Fibroblast of lung (primary cell): ENCODE measurements at places on chromosomes 5 and 9.

DNA sequence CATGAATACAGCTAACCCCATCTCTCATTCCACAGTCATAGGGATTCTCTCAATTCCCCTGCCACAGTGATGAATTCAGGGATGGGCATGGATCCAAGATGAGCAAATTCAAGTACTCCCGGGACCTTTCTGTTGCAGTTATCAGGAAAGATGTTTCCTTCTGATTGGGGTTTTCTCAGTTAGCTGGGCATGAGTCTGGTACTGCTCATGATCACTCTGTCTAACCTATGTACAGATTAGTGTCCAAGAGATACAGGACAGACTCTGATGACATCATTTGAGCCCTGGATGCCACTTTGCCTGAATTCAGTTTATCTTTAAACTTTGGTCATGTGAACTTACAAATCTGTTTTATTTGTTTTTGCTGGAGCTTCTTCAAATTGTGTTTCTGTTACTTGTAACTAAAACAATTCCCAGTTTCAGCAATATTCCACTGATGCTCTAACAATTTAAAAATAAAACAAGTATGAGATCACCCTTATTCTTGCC, 257.7 kb upstream of the KLF9 start:
- DNase-seq = peak; percentile 9

DNA sequence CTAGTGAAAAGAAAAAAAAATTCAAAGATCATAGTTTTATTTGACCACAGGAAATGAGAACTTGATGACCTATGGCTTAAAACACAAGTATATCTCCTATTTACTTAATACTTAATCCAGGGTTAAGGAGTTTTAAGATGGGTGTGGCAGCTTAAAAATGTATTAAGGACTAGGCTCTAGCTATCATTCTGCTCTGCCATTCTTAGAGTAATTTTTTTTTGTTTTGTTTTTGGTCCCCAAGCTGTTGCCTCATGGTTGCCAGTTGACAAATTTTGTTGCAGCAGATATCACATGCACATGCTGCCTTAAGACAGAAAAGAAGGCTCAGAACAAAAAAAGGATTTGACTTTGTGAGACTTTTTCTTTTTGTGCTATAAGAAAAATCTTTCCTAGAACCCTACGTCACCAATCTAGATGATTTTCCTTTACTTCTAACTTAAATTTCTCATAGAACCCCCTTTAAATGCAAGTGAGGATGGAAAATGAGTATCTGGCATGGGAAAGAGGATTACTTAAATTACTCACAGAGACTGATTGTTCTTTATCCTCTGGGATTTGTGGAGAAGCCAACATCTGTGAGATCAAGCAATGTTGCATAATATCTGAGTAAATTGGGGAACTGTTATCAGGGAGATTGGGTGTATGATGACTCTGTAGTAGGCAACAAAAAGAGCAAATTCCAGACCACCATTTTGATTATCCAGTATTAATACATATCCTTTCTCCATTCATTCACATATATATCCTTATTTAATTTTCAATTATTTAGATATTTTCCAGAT, 364.7 kb upstream of the CD180 start:
- peak; percentile 3 for DNase-seq

- DNase-seq = no peak
These were observed 42.3 kb upstream of the MATR3 start for GRCh38 chr5:139251281-139251687.

DNA sequence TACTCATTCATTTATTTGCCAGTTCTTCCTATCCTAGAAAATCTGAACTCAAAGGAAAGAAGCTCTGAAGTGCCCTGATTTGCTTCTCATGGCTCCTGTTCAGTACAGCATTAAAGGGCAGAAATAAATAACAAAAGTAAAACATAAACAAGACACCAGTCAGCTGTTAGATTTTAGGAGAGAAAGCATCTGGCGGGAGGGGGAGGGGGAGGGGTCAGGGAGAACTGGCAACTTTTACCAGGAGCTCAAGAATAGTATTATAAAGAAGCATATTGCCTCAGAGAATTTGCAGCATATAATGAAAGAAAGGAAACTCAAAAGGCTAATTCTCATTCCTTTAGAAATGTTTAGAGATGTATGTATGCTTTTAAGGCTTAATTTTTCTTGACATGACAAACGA, 68.1 kb downstream of the SEMA6A start:
- peak; percentile 10 for DNase-seq

GRCh38 chr5:135016861-135017290, 17.2 kb downstream of the PITX1 start:
- DNase-seq = no peak

DNA sequence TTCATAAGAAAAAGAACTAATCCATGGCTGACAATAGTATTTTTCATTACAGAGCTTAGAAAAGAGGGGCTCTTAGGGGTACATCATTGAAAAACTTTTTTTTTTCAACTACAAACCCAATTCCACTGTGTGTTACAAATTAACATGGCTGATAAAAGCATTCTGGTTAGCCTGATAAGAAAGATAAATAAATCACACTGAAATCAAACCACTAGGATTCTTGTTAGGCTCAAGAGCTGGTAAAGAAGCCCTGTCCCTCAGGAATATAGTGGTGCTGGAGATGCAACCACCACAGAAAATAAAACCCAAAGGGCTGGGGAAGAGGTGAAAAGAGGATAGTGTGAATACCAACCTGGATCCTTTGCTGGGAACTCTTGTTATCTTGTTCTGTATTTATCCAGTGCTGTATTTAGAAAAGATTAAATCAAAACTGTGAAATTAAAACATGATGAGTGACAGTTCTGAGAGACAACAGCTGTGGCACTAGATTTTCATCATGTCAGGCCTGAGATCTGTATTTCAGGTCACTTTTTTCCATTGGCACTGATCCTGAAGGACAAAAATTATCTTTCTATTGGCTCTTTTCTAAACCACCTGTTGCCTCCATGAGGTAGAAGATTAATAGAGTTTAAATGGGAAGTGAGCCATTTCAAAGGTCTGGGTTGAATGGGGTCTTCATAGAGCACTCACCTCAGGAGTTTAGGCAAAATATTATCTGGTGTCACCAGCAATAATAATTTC, 118.6 kb downstream of the ARRDC3 start:
- DNase-seq = no peak

DNA sequence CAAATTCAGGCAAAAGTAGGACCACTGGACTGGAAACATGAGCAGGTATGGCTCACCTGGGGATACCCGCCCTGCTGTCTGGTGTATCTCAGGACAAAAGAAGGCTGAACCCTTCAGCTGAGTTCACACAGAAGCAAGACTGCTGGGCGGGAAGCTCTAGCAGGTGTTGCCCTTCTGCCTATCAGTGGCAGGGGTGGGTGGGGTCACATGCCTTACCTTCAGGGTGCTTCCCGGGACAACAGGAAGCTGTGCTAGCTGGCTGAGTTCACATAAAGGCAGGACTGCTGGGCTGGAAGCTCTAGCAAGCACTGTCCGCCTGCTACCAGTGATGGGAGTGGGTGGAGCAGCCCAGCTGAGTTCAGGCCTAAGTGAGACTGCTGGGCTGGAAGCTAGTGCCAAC, 498.8 kb upstream of the ZNF608 start:
- no peak for DNase-seq

DNA sequence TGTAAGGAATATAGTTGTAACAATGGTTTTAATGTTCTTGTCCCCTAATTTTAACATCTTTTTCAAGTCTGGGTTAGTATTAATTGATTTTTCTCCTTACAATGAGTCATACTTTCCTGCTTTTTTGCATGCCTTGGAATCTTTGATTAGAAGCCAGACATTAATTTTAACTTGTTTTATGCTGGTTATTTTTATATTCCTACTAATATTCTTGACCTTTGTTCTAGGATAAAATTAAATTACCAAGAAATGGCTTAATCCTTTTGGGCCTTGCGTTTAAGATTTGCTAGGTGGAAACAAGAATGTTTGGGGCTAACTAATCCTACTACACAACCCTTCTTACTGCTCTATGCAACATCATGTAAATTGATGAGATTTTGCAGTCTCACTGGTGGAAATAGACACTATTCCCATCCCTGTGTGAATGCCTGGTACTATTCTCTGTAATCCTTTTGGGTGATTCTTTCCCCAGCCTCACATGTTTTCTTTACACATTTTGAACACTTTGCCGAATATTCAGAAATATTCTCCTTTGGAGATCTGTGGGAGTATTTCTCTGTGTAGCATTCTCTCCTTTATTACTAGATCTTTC, 47.2 kb downstream of the ZCCHC7 start:
- peak; percentile 15 for DNase-seq

- DNase-seq = no peak
These were observed 166.1 kb downstream of the RNF180 start for GRCh38 chr5:64331597-64332277.

- no peak for DNase-seq
These were observed 83.9 kb downstream of the PTPN3 start for GRCh38 chr9:109414125-109414785.

- DNase-seq = no peak
These were observed 458.8 kb upstream of the ZNF462 start for GRCh38 chr9:106404137-106404536.

DNA sequence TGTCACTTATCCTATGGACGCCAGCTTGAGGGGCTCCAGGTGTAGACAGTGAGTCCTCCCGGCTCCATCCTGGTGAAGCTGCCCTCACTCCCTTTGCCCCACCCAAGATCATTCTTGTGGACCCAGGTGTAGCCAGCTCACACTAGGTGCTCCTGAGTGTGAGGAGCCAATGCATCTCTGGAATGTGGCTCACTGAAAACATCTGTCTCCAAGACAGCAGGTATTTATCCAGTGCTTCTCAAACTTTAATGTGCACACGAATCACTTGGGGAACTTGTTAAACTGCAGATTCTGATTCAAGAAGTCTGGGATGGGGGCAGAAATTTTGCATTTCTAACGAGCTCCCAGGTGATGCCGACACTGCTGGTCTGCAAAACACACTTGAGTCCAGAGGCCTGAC, 13.5 kb upstream of the ENC1 start:
- no peak for DNase-seq

- peak; percentile 82 for DNase-seq
These were observed 47.5 kb upstream of the ELL2 start for GRCh38 chr5:96008987-96009647.

GRCh38 chr5:175773534-175774070, 97.8 kb upstream of the CPLX2 start:
- no peak for DNase-seq

DNA sequence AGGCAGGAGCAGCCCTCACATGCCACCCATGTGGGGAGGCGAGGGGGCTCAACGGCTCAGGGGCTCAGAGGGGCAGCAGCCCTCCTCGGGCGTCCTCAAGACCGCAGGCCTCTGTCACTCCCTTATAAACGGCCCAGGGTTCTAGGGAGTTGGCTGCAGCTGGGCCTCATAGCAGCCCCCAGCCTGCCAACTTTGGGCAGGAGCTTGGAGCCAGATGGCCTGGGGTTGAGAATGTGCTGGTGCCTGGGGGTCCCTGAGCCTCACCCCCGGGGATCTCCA, 51.0 kb upstream of the RNU6ATAC start:
- no peak for DNase-seq

GRCh38 chr9:69076550-69076949, 41.0 kb downstream of the FXN start:
- no peak for DNase-seq

DNA sequence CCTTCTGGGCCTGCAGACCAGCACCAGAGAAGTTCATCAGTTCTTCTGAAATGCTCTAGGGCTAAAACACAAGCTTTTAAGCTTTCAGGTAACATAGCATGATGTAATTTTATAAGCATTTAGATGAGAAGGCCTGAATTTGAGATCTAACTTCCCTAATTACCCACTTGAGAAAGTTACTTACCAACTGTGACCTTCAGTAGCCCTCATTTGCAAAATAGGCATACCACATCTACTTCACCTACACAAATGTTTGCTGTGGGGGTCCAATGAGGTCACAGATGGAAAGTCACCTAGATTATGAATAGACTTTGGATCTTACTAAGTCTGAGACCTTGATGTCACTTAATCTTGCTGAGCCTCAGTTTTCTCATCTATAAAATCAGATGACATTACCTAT, 36.5 kb downstream of the FBXO10 start:
- no peak for DNase-seq

DNA sequence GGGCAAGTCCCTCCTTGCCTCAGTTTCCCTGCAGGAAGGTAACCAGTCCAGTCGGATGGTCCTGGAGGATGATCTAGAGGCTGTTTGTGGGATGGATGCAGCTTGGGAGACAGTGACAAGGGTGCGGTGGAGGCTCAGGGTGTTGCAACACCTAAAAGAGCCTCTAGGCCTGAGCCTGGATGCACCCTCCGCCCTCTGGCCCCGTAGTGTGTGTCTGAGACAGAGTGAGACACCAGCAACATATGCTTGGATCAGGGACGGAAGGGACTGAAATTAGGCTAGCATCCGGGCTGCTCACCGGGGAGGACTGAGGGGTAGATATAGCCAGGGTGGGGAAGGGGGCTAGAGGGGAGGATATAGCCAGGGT, 1.1 kb downstream of the CRAT start:
- DNase-seq = peak; percentile 6

GRCh38 chr5:76762484-76762883, 46.6 kb downstream of the F2R start:
- DNase-seq = no peak

DNA sequence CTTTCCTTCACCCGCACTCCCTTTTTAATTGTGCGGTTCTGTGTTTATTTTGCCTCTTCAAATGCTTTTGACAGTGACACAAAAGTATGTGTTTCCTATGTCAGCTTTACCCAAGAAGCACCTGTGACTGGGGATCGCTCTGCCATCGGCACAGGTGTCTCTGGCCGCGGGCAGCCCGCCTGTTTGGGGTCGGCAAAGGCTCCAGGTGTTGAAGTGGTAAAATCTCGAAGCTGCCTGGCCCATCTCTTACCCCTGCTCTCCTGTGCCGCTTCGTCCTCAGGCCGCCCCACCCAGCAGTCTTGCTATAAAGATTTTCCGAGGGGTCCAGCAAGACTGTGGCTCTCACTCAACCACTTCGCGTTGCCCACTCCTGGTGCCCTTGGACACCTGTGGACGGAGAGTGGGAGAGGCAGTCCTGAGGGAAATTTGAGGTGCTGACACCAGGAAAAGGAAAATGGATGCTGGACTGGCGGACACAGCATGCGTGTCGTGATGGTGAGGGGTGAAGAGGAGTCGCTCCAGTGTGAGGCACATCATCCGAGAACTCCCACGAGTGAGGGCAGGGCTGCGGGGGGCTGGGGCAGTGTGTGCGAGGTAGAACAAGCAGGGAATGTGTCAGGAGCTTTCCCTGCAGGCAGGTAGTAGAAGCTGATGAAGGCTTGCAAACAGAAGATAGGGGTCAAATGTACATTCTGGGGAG, 29.1 kb upstream of the CEP72 start:
- no peak for DNase-seq

- DNase-seq = peak; percentile 30
These were observed 2.5 kb downstream of the SREK1IP1 start for GRCh38 chr5:64765804-64766504.

GRCh38 chr5:68325065-68325580, 109.6 kb downstream of the PIK3R1 start:
- DNase-seq = no peak

DNA sequence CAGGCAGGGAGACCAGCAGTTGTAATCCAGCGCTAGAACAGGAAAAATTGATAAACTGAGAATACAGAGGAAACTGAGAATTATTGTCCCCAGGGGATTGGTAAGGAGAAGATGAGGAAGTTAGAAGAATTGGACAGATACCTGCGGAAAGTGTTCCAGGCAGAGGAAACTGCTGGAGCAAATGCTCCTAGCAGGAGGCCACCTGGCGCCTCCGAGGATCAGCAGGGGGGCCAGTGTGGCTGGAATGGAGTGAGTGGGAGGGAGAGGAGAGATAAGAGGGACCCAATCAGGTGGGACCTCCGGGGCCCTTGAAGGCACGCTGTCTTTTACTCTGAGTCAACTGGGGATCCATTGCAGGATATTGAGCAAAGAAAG, 695 bp upstream of the ANXA6 start:
- DNase-seq = no peak
